ENCODE measurements at places on chromosomes 4 and X. TPM values are rescaled to one million over a fixed set of nuclear protein-coding genes. Genes with fewer than 3 reads are reported as not detected.

TSPAN5 gene
- 9.8 TPM for polyA plus RNA-seq

HTN3 gene
- polyA plus RNA-seq: not detected

CYP2U1 gene
- 0.77 TPM for polyA plus RNA-seq

EVC gene
- 2.0 TPM for polyA plus RNA-seq

CENPC gene
- polyA plus RNA-seq: 4.7 TPM

CTAG2 gene
- not detected for polyA plus RNA-seq

FAM193A gene
- polyA plus RNA-seq: 10.2 TPM

Measured in esophagus (tissue), 2 donors.